NCI-H2029 treated with DMSO at 0.1 percent for 48 hours (cell line): ENCODE measurements at places on chromosomes 16 and 17.

GRCh38 chr16:14303182-14303618, 232.1 kb downstream of the MRTFB start:
- DNase-seq, result no peak

DNA sequence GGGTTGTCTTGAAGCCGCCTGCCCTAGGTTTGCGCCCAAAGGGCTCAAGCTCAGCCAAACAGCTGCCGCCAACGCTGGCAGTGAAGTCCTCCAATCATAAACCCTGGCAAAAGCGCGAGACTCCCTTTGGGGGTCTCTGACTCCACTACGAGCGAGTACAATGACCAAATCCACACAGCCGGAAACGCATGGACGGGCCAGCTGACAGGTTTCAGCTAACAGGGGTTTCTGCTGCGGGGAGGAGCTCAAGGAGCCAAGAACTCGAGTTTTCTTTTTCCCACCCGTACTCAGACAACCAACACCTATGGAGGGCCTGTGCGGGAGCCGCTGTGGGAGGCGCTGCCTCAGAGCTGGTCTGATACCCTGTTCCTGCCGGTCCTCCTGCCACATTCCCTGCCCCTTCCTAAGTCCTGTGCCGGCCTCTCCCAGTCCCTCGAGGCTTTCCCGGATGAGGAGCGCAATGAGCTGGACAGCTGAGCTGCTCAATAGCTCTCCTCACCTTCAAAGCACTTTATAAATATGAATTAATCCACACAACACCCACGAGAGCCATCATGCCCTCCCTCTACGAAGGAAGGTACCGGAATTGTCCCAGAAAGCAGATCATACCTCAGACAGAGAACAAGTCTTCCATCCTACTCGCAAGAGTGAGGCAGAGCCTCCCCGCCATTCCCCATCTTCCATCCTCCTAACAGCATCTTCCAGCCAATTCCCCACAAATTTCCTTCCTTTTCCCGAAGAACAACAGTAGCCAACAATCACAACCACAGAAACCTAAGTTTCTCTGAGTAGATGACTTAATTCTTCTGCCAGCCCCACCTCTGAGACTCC, 6.1 kb downstream of the ABR start:
- no peak for DNase-seq

DNA sequence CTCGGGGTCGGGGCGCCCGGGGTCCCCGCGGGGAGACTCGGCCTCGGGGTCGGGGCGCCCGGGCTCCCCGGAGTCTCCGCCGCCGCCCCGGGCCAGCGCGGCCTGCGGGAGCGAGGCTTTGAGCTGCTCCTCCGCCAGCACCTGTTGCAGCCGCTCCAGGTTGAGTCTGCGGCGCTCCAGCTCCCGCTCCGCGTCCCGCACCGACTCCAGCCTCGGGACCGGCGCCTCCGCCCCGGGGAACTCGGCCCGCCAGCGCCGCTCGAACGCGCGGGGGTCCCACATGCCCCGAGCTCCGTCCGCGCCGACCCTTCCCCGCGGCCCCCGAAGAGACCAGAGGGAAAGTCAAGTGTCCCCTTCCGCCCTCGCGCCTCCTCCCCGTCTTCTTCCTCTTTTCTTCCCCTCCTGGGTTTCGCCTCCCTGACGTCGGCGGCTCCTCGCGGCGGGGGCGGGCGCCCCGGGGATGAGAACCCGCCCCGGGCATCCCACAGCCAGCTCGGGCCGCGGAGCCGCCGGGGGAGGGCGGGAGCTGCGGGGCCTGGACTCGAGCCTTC, 40.8 kb upstream of the BHLHA9 start:
- no peak for DNase-seq

DNA sequence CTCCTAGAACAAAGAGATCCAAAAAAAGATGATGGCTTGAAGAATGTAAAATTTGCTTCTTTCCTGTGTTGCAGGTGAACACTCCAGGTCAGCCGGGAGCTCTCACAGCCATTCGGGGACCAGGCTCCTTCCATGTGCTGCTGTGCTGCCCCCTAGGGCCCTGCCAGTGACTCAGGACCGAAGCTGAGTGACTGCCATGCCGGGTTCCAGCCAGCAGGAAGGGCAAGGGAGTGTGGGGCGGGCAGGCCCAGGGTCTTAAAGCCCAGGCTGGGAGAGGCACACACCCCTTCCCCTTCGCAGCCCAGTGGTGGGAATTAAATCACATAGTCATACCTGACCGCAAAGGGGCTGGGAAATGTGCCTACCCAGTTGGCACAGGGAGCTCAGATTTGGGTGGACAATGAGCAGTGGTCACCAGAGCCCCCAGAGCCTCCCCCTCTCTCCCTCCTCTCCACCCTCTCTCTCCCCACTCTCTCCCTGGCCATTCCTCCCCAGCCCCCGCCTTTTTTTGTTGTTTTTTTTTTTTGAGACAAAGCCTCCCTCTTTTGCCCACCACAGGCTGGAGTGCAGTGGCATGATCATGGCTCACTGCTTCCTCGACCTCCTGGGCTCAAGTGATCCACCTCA, 11.5 kb downstream of the EPOP start:
- DNase-seq, result peak; percentile 46
